ENCODE measurements at places on chromosomes 6 and 20.

DNA sequence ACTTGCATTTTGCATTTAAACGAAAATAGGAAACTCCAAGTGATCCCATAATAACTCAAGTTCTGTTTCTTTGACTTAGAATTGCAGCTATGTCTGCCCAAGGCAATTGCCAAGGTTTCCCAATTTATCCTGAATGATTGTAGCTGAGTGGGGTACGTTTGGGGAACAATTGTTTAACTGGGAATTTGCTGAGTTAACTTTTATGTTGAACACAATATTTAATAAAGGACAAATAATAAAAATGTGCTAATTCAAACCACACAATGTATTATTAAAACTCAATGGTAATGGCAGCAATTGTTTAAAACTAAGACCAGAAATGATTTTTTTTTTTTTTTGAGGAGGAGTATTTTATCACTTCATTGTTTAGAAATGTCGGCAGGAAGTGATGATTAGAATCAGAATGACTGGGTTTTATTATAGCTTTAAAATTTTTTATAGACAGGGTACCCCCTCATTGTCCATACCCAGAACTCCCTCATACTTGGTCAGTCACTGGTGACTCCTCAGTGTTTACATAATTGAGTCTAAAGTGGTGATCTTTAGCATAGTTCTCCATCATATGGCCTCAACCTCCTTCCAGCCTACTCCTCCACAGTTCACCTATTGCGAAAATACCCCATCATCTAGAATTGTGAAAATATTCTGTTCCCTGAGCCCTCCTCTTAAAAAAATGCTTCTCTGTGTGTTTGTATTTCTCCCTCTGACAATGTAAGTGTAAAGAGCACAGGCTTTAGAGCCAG is 389.2 kb upstream of the CITED2 start:
- DNase-seq, result no peak

DNA sequence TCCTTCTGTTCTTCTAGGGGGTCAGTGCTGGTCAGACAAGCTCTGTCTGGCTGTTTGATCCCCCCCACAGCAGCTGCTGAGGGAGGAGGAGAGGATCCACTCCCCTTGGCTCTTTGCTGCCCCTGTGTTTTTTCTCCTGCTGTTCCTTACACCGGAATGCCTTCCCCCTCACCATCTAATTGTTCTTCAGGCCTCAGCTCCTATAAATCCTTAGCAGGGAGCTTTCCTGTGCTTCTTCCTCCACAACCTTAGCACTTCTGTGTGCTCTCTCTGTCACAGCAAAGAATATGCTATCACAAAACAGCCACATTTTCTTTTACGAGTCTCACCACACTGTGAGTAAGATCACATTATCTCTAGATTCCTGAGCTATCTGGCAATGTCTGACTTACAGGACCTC is 196.6 kb downstream of the OTOR start:
- peak; percentile 16 for DNase-seq

DNA sequence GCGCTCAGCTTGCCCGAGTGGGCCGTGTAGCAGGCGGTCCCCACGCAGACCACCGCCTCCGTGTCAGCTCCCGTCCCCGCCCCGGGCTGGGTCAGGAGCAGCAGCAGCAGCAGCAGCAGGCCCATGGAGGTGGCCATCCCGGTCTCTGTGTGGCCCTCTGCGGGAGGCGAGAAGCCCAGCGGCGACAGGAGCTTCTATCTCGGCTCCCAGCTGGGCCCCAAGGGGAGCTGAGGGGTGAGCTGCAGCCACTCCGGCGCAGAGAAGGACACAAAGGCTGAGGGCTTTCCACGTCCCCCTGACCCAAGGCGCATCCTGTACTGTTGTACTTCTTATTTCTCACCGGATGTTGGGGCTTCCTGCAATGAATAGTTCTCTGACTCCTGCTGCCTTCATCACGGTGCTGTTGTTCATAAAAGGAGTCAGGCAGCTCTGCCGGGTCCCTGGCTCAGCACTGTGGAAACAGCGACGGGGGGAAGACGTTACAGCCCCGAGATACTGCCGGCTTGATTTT is at the start of gene CD93:
TSS of gene CD93 (minus strand) at position 269 of the 511 bp plus-strand sequence. CDS start at position 137, 132 bp downstream.
- DNase-seq, result peak; percentile 70

GRCh38 chr6:81648502-81648901 is 104.0 kb downstream of the TENT5A start:
- DNase-seq, result no peak

DNA sequence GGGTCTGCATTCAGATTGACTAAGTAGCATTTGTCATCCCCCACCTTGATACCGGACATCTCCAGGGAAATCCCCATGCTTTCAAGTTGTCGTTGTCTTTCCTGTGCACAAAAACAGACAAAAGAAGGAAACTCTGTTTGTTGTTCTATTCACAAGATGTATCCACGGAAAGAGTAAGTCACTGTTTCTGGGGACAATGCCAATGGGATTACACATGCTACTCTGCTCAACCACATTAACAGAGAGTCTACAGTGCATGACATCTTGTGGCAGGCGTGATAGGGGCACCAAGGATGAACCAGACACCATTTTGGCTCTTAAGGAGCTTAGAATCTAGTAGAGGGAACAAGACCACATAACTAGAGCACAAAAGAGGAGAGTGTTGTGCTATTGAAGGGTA is 124.4 kb upstream of the NUP153 start:
- peak; percentile 83 for DNase-seq

DNA sequence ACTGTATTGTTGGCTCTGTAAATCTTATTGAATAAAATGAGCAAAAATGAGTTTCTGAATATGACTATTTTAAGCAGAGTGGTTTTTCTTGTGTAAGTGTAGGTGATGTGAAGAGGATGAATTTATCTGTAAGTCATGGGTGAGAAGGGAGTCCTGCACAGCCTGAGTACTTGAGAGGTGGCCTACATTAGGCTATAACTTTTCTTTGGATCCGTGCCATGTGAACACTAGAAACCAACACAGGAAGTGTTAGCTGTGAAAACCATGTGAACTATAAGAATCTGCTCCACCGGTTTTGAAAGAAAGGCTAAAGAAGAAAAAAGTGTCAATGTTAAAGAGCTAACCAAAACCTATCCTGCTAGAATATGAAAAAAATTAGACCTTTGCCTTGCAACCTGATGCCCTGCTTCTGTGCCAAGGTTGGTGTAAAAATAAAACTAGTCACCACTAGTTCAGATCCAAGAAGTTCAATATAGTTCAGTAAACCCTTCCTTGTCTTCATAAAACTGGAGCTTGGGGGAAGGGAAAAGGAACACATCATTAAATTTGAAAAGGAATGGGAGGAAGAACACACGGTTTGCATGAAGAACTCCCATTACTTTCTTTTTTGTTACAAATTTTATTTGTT is 21.3 kb downstream of the PLCB1 start:
- DNase-seq, result peak; percentile 71

GRCh38 chr6:154738551-154738961 is 5.3 kb downstream of the SCAF8 start:
- no peak for DNase-seq

DNA sequence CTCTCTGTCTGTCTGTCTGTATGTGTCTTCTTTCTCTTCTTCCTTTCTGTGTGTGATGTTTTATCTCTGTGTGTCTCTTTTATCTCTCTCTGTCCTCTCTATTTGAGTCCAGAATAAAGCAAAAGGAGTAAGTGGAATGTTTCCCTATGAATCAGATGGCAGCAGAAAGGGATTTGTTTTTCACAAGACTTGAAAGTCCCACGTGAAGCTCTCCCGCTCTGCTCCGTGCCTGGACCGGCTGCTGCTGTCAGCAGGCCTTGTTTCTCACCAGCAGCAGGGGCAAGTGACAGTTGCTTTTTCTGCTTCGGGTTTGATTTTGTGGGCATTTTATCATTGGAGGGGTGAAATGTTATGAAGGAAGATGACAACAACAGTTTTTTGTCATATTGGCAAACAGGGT is 212.7 kb downstream of the PACRG start:
- peak; percentile 23 for DNase-seq
